RWPE1 (cell line): ENCODE measurements at places on chromosomes 13 and 19.

GRCh38 chr13:51825165-51825592 lies 19.8 kb downstream of the TMEM272 start:
- no peak for DNase-seq

DNA sequence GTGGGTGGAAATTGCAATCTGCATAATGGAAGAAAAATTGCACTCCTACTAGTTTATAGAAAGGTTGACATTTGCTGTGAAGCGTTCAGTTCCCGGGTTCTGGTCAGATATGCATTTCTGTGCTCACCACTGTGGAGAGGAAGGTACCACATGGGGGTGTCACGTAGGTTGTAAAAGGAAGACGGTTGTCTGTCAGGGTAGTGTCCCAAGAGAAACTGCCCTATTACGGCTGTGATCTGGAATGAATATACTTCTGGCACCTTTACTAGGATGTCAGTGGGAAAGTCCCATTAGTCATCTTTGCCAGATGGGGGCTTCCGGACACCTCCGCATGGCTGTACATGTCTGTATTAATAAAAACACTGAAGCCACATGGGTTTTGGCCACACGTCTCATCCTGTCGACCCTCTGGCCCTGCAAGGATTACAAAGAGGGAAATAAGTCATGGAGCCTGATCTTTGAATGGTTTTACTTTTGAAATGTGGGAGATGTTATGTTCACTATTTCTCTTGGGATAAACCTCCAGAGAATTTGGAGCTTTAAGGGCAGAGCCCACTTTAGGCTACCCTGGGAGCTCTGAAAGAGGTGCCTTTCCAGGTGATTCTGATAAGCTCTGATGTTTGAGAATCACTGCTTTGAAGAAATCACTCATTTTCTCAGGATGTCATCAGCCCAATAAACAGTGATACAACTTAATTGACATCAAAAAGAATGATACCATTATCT lies 133.9 kb downstream of the AKAP11 start:
- DNase-seq: peak; percentile 50

GRCh38 chr19:31154021-31154420 lies 195.2 kb downstream of the TSHZ3 start:
- peak; percentile 62 for DNase-seq

- DNase-seq: no peak
These were observed at the start of gene HSD17B14 for GRCh38 chr19:48836089-48837017. Gene HSD17B14, minus strand, starts transcription at chr19:48836491. Its CDS starts 80 bp downstream, at chr19:48836411.

GRCh38 chr13:75511051-75511625 lies 26.5 kb downstream of the COMMD6 start:
- no peak for DNase-seq
